T-helper 2 cell (primary cell): ENCODE measurements at places on chromosomes 3 and 15.

DNA sequence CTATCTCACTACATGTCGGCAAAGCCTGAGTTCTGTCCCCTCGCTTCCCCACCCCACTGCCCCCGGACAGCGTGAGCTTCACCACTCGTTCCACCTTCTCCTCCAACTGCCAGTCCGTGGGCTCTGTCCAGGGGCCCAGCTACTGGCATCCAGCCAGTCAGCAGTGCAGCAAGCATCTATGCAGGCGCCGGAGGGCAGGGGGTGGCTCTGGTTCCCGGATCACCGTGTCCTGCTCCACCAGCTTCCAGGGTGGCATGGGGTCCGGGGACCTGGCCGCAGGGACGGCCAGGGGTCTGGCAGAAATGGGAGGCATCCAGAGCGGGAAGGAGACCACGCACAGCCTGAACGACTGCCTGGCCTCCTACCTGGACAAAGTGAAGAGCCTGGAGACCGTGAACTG lies 20.4 kb downstream of the CMTM8 start:
- DNase-seq: no peak

DNA sequence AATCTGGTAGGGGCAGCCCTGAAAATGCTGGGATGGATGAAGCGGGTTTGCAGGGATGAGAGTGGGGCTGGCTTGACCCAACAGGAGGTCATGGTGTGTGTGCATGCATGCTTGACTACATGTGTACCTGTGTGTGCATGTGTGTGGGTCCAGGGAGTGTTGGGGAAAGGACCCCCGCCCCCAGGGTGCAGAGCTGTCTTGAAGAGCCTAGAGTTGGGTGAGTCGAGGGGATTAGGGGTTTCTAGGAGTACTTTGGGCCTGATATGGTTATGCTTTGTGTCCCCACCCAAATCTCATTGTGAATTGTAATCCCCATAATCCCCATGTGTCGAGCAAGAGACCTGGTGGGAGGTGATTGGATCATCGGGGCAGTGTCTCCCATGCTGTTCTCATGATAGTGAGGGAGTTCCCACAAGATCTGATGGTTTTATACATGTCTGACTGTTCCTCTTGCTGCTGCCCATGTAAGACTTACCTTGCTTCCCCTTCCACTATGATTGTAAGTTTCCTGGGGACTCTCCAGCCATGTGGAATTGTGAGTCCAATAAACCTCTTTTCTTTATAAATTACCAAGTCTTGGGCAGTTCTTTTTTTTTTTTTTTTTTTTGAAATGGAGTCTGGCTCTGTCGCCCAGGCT lies 5.2 kb upstream of the LCTL start:
- DNase-seq: no peak

DNA sequence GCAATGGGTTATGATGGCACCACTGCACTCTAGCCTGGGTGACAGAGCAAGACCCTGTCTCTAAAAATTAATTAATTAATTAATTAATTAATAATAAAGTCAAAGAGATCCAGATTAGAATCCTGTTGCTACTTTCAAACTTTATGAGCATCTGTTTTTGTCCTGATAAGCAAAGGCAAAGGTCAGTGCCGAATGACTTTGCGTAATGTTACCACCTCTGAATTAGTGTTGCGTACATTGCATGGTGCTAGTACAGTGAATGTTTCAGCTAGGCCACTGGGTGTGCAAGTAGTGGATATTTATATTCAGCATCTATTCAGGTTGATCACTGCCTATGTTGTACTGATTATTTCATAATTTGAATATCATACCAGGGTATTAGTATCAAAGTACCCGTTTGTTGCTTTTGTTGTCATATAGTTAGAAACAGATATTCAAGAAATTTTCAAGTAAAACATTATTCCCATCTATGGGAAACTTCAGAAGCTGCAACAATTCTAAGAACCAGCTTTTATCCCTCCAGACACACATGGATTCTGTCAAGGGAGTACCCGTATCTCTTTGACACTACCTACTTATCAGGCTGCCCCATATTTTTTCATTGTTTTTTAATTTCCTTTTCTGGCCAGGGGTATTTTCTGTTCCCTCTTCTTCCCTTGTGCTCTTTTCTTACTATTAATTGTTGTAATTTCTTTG lies 127.1 kb upstream of the GRM7 start:
- DNase-seq: no peak

- DNase-seq: no peak
These were observed 85.2 kb downstream of the FAM174B start for GRCh38 chr15:92570391-92570790.

GRCh38 chr3:191237047-191237882 lies 38.2 kb downstream of the OSTN start:
- DNase-seq: no peak

- no peak for DNase-seq
These were observed 28.4 kb upstream of the ST3GAL6 start for GRCh38 chr3:98734735-98735134.

GRCh38 chr3:14853271-14853951 lies 34.6 kb downstream of the FGD5 start:
- no peak for DNase-seq

DNA sequence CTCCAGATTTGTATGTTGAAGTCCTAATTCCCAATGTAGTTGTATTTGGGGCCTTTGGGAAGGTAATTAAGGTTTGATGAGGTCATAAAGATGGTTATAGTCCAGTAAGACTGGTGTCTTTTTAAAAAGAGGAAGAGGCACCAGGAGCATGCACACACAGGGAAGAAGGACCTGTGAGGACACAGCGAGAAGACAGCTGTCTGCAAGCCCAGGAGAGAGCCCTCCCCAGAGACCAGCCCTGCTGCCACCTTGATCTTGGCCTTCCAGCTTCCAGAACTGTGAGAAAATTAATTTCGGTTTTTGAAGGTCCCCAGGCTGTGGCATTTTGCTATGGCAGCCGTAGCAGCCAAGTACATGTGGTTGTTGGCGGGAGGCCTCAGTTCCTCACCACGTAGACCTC lies 32.8 kb upstream of the TSEN2 start:
- DNase-seq: no peak

DNA sequence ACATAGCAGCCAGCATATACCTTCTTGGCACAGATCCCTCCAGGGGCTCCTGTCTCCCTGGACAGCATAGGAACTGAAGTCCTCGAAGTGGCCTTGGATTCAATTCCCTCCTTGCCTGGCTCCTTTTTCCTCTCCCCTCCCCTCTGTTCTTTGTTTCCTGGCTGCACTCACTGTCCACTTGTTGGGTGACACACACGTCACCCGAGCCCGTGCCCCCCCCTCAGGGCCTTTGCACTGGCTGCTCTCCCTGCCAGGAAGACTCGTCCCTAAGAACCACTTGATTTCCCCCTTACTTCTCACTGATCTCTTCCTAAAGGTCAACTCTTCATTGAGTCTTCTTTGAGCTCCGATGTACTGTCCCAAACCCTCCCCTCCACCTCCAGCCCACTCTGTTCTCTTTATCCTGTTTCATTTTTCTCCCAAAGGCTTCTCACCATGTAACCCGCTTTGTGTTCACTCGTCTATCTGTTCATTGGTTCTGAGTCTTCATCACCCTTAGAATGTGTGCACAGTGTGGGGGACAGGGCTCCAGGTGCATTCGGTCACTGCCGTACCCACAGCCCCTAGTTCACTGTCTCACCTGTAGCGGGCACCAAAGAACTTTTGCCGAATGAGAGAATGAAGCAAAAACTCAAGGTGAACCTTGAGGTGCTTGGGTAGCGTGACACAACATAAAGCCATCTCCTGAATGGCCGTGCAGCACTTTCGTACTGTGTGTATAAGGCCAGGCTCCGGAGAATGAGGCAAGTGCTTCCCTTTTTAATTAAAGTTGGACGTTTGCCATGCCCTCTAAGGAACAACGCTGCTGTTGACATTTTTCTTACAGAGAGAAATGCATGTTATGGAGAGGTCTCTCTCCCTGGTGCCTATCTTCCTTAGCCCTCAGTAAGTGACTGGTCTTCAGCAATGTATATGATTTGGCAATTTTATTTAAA lies 74.0 kb downstream of the CHRNA7 start:
- no peak for DNase-seq

DNA sequence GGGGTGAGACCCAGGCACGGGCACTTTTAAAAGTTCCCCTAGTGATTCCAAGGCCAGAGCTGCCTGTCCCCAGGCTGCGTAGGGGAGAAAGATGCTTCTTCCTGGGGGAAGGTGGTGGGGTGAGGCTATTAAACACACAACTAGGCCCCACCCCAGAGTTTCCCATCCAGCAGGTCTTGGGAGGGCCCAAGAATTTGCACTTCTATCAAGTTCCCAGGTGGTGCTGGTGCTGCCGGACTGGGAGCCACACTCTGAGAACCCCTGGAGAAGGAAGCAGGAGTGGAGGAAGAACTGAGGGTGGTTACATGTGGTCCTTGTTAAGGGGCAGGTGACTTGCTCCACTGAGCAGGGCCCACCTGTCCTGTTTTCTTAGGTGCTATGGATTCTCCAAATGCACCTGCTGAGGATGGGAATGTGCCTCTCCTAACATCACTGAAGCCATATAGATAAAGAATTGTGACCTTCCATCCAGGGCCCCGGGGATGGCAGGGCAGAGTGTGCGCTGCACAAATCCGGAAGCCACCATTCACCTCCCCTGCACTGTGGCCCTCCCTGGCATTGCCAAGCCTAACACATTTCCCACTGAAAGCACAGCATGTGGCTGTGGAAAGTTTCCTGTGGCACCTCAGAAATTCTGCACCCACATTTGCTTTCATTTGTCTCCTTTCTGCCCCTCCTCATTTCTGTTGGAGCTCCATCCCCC lies 111.5 kb upstream of the MEF2A start:
- DNase-seq: no peak

GRCh38 chr3:58565621-58566397 lies 11.4 kb downstream of the FAM107A start:
- no peak for DNase-seq

DNA sequence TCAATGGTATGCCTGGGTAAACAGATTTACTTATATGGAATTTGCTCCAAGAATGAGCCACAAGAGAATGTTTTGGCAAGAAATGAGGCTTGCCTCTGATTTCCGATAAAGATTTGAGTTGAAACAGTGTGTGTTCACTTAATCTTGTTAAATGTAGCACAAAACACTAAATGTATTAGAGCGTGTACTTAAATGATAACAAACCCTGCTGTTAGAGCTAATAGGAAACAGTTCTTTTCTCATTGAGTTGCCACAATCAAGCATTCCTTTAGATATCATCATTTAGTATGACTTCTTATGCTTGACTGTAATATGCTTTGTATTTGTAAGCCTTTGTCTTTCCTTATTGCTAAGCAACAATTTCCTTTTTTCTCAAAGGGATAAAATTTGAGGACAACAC lies 353.6 kb upstream of the ZNF717 start:
- no peak for DNase-seq

GRCh38 chr3:127697551-127698240 lies 24.9 kb downstream of the ABTB1 start:
- no peak for DNase-seq

DNA sequence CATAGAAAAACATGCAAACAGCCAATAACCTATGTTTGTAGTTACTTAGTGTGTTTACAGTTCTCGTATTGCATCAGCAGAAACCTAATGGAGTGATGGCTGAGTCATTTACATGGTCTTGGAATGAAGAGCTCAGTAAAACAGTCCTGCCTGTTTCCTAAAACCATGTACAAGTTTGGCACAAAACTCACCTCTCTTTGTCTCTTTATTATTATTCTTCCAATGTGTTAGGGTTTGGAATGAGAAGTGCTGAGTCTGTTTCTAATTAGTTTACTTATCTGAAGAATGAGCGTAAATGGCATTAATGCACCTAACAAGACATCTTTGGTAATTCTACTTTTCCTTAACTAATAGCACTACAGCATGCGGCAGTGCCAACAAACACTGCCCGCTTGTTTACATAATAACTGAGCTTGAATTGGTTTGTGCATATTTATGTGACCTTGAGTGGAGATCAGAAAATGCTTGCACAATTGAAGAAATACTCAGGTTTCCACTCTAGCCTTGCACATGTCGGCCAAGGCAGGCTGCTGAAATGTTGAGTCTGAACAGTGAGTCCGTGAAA lies 385.4 kb upstream of the SEMA6D start:
- no peak for DNase-seq

DNA sequence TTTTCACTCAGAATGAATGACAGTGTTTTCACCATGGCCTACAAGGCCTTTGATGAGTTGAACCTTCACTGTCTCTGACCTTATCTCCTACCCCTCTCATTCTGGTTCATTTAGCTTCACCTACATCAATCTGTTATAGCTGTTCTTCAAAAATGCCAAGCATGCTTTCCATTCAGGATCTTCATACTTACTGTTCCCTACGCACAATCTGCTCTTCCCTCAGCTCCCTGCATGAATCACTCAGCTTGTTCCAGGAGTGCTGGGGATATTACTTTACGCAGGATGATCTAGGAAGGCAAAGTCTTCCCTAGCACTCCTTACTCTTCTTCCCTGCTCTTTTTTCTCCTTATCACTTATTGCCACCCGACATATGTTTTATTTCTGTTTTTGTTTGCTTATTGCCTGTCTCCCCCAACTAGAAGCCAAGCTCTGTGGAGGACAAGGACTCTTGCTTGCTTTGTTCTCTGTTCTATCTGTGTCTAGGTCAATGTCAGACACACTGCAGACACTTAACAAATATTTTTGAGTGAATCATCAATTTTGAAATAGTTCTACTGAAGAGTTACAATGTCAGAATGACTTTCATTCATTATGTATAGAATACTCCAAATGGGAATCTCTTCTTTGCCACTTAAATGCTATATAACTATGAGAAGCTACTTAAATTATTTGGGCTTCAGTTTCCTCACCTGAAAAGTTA lies 238.3 kb upstream of the FEZF2 start:
- no peak for DNase-seq

- no peak for DNase-seq
These were observed 96.3 kb downstream of the ZNF385D start for GRCh38 chr3:21654662-21655061.

DNA sequence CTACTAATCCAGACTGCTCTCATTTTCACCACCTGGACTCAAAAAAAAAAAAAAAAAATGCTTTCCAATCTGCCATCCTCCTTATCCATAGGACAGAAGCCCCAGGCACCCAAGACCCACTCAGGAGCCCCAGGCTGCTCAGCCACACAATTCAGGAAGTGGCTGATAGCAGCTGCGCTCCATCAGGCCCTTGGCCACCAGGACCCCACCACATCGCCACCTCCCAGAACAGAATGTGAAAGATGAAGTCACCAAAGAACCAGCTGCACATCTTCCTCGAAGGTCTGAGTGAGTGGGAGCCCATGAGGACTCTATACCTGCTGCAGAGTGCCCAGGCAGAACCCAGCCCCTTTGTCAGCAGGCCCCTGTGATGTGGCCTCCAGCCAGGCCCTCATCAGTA lies 19.5 kb downstream of the POC1A start:
- DNase-seq: no peak

GRCh38 chr3:182046166-182046764 lies 334.5 kb downstream of the SOX2 start:
- no peak for DNase-seq

DNA sequence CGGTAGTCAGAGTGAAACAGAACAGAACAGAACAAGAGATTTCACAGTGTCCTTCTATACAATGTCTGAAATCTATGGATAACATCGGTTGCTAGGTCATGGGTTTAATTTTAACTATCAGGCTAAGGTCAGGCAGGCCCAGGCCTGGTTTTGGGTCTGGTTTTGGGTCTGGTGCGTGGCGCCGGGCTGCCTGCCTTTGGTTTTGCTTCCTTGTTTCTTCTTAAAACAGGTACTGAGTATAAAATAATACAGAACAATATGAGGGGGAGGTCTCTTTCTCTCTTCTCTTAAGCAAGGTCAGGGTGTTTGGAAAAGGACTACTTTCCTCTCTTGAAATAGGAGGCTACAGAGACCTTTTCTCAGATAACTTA lies 1.4 kb downstream of the AEN start:
- DNase-seq: no peak

GRCh38 chr3:14482271-14482721 lies 57.8 kb downstream of the GRIP2 start:
- DNase-seq: no peak
